ENCODE measurements at places on chromosomes 16 and 17.

- no peak for DNase-seq
Measured at GRCh38 chr17:50288306-50288705, 14.0 kb downstream of the TMEM92 start.

GRCh38 chr16:81797443-81797842 lies 18.4 kb downstream of the PLCG2 start:
- DNase-seq: no peak

DNA sequence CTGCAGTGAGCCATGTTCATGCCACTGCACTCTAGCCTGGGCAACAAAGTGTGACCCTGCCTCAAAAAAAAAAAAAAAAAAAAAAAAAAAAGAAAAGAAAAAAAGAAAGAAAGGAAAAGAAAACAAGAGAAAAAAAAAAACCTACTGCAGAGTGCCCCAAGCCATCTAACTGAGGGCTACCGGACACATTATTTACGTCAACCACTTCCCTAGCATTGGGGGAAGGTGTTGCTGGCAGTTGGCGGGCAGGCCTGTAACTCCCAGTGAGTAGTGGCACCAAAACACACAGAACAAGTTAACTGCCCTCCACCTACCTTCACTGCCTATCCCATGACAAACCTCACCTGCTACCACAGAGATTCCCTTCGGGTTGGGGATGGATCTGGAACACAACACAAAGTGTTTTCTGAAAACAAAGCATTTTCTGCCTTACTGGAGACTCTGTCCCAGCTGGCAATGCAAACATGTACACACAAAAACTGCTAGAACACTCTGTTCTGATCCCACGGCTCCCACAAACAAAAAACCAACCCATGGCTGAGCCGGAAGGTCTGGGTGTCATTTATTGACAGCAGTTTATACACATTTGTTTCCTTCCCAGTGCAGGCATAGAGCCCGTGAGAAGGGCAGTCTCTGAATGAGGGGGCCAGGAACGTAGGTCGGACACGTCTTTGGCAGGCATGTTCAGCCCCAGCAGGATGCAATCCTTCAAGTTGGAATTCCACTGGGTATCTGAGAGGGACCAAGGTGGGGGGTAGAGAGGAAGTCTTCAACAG lies 11.0 kb downstream of the PHB1 start:
- DNase-seq: no peak

DNA sequence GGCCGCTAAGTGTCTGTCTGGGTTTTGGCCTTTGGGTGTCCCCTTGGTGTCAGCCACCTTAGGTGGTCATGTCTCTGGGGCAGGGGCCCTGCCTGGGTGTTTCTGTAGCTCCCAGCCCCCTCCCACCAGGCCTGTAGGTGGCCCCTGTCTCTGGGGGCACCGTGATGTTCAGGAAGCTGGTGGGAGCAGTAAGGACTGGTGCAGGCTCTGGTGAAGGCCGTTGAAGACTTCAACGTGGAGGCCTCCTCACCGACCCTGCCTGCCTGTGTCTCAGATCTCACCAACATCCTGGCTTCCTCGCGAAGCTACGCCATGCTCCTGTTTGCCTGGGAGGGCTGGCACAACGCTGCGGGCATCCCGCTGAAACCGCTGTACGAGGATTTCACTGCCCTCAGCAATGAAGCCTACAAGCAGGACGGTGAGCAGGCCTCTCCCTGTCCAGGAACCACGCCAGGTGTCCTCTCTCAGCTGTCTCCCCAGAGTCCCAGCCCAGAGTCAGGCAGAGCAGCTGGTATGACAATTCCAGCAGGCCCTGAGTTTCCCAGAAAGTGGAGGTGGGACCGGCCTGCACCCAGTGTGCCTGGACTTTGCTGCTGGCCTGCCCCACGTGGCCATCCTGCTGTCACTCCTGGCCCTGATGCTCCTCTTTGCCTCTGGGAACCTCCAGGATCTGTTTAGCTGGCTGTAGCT lies 2.8 kb downstream of the ACE start:
- DNase-seq: no peak

GRCh38 chr17:9050801-9051401 lies 29.6 kb downstream of the NTN1 start:
- DNase-seq: no peak

GRCh38 chr17:83201206-83202001 lies 122.0 kb downstream of the METRNL start:
- no peak for DNase-seq

GRCh38 chr17:4074831-4075495 lies 67.9 kb downstream of the ZZEF1 start:
- no peak for DNase-seq

GRCh38 chr16:88012360-88012759 lies 61.1 kb downstream of the BANP start:
- no peak for DNase-seq

DNA sequence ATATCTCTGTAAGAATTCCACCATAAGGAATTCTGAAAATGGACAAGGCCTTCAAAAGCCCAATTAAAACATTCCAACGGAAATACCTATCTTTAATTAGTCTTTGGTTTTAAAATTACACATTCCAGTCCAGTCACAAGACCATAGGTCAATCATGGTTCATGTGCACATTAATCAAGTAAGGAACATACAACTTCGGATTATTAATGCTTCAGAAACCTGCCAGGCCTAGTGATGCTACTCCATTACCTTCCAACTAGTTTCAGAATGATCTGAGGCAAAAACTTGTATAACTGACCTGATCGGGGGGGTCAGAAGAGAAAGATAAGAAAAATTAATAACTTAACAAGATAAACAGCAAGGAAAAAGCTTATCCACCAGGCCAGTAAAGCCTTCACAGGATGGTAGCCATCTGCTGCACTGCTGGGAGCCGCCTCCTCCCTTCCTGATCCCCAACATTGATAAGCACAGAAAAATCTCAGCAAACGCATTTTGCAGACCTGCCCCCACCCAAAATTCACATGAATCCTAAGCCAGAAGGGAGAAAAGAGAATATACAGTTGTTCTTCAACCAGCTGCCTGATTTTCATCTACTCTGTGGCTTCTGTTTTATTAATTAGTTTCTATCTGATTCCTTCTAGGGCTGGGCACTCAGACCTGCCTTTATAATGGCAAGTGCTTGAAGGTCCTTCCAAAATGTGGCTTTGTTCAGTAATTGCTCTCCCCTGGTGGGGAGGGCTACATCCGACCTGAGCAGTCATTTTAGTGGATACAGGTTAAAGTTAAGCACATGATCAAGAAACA lies 6.0 kb downstream of the SDR42E1 start:
- no peak for DNase-seq

DNA sequence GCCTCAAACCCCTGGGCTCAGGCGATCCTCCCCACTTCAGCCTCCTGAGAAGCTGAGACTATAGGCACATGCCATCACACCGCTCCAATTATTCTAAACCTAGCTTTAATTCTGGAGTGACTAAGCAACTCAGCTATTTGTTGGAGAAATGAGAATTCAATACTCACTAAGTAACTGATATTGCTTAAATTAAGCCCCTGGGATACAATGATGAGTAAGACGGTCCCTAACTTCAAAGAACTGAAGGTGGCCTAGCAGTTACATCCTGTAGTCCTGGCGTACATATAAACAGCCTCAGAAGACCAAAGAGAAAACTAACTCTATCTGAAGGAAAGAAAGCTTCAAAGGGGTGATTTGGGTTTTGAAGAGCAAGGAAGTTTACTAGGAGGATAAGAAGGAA lies 25.0 kb downstream of the XPO6 start:
- DNase-seq: no peak

DNA sequence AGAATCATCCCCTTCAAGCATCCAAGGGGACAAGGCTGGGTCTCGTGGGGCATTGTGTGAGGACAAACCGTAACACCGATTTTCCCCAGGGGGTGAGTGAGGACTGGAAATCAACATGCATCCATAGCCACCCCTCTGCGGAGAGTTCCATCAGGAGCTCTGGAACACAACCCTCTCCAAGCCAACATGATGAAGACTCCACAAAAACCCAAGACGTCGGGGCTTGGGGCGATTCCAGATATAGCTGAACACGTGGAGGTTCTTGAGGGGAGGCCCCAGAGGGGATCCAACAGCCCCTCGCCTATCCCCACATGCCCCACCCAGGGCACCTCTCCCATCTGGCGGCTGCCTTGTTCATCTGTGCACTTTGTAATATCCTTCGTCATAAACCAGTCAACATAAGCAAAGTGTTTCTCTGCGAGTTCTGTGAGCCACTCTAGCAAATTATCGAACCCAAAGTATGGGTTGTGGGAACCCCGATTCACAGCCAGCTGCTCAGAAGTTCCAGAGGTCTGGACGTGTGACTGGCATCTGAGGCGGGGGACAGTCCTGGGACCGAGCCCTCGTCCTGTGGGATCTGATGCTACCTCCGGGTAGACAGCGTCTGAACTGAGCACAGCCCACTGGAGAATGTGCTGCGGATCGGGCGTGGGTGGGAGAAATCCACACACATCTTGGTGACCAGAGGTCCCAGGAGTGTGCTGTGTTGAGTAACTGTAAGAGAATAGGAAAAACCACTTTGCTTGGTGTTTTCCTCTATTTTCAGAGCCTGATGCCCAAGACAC lies 55.5 kb downstream of the RPH3AL start:
- DNase-seq: no peak

- no peak for DNase-seq
Measured at GRCh38 chr17:62823111-62823893, 15.2 kb upstream of the MARCHF10 start.

DNA sequence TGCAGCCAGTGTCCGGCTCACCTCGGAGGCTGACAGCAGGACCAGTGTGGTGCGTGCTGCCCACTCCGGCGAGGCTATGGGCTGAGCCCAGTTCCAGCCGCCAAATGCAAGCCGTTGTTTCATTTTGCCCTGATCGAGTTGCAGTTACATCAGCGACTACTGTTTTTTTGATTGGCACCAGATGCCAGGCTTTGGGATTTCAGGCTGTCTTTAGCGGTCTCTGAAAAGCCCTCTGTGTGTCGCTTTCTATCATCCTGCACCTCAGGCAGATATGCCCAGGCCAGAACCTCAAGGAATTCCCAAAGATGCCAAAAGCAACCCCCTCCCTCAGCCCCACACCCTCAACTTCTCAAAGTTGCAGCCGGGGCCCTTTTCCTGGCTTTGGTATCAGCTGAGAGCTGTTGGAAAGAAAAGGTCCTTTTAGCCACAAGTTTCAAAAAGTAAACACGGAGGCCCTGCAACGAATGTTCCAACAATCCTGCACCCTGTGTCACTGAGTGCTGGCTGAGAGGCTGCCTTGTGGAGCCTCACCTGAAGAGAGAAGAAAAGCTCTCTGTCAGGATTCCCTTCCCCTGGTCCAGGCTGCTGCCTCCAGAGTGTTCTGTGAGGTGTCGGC lies 58.9 kb downstream of the WWP2 start:
- no peak for DNase-seq

GRCh38 chr16:1942047-1942809 lies 771 bp downstream of the MSRB1 start:
- no peak for DNase-seq

DNA sequence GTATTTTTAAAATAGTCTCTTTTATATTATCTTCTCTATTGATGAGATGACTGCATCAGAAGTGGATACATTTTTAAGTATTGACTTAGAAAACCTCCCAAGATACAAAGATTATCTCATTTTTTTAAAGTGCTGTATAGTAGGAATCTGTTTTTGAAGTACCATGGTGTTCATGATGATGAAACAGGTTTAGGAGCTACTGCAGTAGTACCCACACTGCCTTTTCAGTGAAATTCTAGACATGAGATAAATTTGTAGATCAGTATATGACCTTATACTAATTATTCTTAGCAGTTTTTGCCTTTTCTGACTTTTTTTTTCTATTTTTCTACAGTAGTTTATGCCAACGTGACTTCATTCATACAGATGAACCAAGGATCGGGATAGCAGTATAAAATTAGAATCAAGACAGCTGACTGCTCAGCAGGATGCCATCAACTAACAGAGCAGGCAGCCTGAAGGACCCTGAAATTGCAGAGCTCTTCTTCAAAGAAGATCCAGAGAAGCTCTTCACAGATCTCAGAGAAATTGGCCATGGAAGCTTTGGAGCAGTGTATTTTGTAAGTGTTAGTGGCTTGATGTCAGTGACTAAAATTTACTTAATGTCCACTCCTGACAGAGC lies 61.1 kb downstream of the TAOK1 start:
- DNase-seq: no peak

Data from activated T-helper 1 cell treated with anti-CD3 and anti-CD28 coated beads, Interleukin-2, amount 50 U/mL, for 16 hours (primary cell).